GM23248 (cell line): ENCODE measurements at places on chromosomes 6 and 20. TPM values are rescaled to one million over a fixed set of nuclear protein-coding genes. Genes with fewer than 3 reads are reported as not detected.
A peak's percentile ranks its signal among the peaks of the same experiment; 100 is the strongest.

- H3K36me3 ChIP-seq: 0 out of 2 replicates have a peak, but pooled peaks cover 9% of the 10 kb centered on the region
- no peaks in the 10 kb centered on the region for H3K27me3 ChIP-seq
- DNase-seq: peak; percentile 28
- 0 out of 2 replicates have a peak, but pooled peaks cover 8% of the 10 kb centered on the region for H3K4me1 ChIP-seq
- peak overlapping the region; percentile 97 for H3K4me3 ChIP-seq
- H3K27ac ChIP-seq: no peak overlapping the region
Observed at GRCh38 chr20:36237477-36237876, 1.2 kb downstream of the AAR2 start.

DNA sequence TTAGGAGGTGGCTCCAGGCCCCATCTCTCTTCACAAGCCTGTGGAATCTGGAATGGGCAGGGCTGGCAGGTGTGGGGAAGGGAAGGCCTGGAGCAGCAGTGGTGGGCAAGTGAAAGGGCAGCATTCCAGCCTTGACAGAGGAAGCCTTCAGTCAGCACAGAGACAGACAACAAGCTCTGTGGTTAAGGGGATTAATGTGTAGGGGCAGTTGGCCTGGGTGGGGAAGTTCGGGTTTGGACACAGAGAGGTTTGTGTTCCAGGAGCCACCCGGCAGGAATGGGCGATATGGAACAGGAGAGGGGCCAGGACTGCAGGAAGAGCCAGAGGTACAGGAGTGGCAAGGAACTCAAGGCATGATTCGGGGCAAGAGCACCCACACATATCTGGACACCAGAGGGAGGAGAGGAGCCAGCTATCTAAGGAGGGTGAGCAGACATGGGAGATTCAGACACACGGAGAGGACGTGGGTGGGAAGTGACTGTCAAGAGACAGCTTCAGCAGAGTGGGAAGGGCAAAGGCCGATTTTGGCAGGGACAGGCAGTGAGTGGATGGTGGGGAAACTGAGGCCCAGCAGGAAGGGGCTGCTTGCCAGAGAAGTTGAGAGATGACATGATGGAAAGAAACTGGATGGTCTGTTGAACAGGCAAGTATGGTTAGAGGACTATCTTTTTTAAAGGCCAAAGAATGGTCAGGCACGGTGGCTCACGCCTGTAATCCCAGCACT is 2.5 kb upstream of the SLC44A4 start:
- DNase-seq: no peak
- H3K4me1 ChIP-seq: no peaks in the 10 kb centered on the region
- no peaks in the 10 kb centered on the region; the same call in 1 of the 2 replicates for H3K36me3 ChIP-seq
- no peak overlapping the region for H3K4me3 ChIP-seq
- H3K27ac ChIP-seq: no peak overlapping the region

GRCh38 chr20:24771542-24772061 is 177.5 kb upstream of the CST7 start:
- H3K4me3 ChIP-seq: no peak overlapping the region
- H3K27ac ChIP-seq: no peak overlapping the region
- H3K36me3 ChIP-seq: no peaks in the 10 kb centered on the region
- peaks cover 5% of the 10 kb centered on the region; the same call in 1 of the 2 replicates for H3K4me1 ChIP-seq
- no peak for DNase-seq

GRCh38 chr20:61436667-61437279 is 184.7 kb downstream of the CDH4 start:
- no peaks in the 10 kb centered on the region for H3K36me3 ChIP-seq
- no peak overlapping the region for H3K4me3 ChIP-seq
- peaks cover 11% of the 10 kb centered on the region for H3K4me1 ChIP-seq

- H3K4me3 ChIP-seq: 0 out of 2 replicates have a peak overlapping the region, but pooled peaks have one; percentile 2
- H3K27me3 ChIP-seq: no peaks in the 10 kb centered on the region
- DNase-seq: no peak
- no peak overlapping the region for H3K27ac ChIP-seq
- no peaks in the 10 kb centered on the region for H3K4me1 ChIP-seq
Observed at GRCh38 chr20:9262653-9263194, 193.8 kb downstream of the PLCB4 start.

DNA sequence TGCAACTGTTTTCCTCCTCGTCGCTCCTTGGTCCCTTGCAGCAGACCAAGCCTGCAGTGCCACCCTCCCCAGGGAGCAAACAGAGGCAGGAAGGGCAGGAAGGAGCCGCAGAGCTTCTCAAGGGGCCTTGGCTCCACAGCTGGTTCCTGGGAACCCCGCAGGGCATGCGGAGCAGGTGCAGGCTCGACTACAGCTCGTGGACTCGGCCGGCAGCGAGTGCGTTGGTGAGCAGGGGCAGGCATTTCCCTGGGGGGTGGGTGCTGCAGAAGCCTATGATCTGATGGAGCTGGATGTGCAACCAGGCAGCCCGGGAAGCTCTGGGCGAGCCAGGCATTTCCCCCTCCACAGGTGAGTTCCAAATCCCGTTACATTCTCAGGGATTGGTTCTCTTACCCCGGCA is 37.1 kb downstream of the FRMD1 start:
- no peaks in the 10 kb centered on the region for H3K4me1 ChIP-seq
- H3K27me3 ChIP-seq: no peaks in the 10 kb centered on the region
- H3K36me3 ChIP-seq: no peaks in the 10 kb centered on the region
- no peak overlapping the region for H3K27ac ChIP-seq
- no peak overlapping the region for H3K4me3 ChIP-seq
- DNase-seq: no peak

- no peak overlapping the region for H3K4me3 ChIP-seq
- H3K27ac ChIP-seq: no peak overlapping the region
Observed at GRCh38 chr6:113480616-113481015, 376.5 kb upstream of the MARCKS start.

- H3K27me3 ChIP-seq: no peaks in the 10 kb centered on the region; the same call in 1 of the 2 replicates
- no peaks in the 10 kb centered on the region for H3K36me3 ChIP-seq
- no peak for DNase-seq
- H3K4me3 ChIP-seq: no peak overlapping the region
Observed at GRCh38 chr6:40285996-40286395, 301.2 kb downstream of the LRFN2 start.

DNA sequence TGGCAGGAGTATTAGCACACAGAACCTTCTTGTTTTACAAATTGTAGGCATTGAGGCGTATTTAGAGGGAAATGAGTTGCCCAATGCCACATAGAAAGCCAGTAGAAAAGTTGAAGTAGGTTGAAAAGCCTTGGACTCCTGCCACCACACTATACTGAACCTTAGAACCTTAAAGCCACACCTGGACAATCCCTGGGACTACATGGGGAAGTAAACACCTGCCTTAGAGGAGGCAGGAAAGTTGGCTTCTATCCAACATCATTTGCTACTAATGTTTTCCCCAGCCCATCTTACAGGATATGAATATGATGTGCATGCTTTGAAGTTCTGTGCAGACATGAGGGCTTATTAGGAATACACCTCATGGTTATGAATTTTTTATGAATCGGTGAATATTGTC is 5.3 kb upstream of the EPPIN start:
- no peak overlapping the region for H3K4me3 ChIP-seq
- DNase-seq: no peak
- no peak overlapping the region for H3K27ac ChIP-seq
- peaks cover 7% of the 10 kb centered on the region; the same call in 1 of the 2 replicates for H3K27me3 ChIP-seq
- H3K4me1 ChIP-seq: no peaks in the 10 kb centered on the region
- H3K36me3 ChIP-seq: no peaks in the 10 kb centered on the region

DNA sequence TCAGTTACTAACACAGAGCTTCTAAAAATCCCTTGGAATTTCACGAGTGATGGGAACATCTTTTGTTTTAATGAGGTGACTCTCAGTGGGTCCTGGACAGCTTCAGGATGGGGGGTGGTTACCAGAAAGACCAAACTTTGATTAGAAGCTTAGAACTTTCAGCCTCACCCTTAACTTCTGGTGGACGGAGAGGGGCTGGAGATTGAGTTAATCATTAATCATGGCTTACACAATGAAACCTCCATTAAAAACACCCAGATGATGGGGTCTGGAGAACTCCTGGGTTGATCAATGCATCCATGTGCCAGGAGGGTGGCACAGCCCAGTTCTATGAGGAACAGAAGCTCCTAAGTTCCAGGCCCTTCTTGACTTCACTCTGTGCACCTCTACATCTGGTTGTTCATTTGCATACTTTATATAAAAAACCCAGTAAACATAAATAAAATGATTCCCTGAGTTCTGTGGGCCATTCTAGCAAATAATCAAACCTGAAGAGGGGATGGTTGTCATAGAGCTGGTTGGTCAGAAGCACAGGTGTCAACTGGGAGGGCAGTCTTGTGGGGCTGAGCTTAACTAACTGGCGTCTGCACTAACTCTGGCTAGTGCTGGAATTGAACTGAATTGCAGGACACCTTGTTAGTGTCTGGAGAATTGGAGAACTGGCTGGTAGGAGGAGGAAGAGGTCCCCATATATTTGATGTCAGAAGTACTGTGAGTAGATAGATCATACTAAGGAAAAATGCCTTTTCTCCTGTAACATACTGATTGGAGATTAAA is 10.3 kb downstream of the RMND1 start:
- no peaks in the 10 kb centered on the region for H3K36me3 ChIP-seq
- DNase-seq: no peak
- H3K4me3 ChIP-seq: no peak overlapping the region
- no peak overlapping the region for H3K27ac ChIP-seq
- peaks cover 51% of the 10 kb centered on the region for H3K4me1 ChIP-seq

DNA sequence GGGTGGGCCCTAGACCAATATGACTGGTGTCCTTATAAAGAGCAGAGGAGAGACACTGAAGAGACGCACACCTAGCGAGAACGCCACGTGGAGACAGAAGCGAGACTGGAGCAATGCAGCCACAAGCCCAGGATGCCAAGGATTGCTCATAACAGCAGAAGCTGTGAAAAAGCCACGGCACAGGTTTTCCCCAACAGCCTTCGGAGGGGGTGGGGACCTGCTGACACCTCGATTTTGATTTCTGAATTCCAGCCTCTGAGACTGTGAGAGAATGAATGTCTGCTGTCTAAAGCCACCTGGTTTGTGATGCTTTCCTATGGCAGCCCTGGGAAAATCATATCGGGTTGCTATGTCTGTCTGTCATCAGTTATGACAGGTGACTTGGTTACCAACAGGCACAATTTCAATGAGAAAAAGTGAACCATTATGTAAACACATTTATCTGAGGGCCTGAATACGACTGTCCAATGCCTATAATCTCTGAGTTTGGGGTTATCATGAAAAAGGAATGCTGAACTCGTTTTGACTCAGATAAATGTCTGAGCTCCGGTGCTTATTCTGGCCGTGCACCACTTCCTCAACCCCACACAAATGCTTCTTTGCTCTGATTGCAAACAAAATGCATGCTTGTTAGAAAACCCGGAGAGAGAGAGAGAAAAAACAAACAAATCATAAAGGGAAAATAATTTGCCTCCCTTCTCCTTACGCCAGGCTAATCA is 769.7 kb downstream of the PTPRT start:
- no peaks in the 10 kb centered on the region for H3K27me3 ChIP-seq
- no peak overlapping the region for H3K4me3 ChIP-seq
- DNase-seq: no peak
- H3K36me3 ChIP-seq: no peaks in the 10 kb centered on the region

DNA sequence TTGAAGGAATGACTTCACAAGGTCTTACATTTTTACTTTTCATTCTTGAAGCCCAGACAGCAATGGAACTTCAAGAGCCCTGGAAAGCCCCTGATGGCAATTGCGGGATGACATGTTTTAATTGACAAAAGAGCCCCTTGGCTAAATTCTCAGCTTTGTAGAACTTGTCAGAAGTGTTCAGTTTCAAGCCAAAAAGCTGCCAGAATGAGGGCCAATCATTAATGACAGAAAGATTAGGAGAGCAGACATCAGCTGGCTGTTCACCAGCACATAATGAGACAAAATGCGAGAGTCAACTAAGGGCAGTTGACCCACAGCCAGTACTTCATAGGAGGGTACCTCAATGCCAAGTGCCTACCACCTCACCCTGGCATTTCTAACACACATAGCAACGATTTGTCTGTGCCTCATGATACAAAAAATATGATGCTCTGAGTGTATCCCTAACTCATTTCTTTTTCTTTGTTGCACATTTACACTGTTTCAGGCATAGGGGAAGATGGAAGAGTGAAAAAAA is 243.1 kb downstream of the MYLK4 start:
- no peaks in the 10 kb centered on the region for H3K4me1 ChIP-seq
- no peak for DNase-seq
- no peak overlapping the region for H3K4me3 ChIP-seq
- peaks cover 74% of the 10 kb centered on the region for H3K27me3 ChIP-seq
- H3K36me3 ChIP-seq: no peaks in the 10 kb centered on the region

- H3K27me3 ChIP-seq: no peaks in the 10 kb centered on the region
- no peak overlapping the region for H3K27ac ChIP-seq
- no peaks in the 10 kb centered on the region for H3K36me3 ChIP-seq
- peak; percentile 33 for DNase-seq
- no peak overlapping the region for H3K4me3 ChIP-seq
- 0 out of 2 replicates have a peak, but pooled peaks cover 8% of the 10 kb centered on the region for H3K4me1 ChIP-seq
Observed at GRCh38 chr6:5956939-5957338, 49.8 kb downstream of the NRN1 start.

DNA sequence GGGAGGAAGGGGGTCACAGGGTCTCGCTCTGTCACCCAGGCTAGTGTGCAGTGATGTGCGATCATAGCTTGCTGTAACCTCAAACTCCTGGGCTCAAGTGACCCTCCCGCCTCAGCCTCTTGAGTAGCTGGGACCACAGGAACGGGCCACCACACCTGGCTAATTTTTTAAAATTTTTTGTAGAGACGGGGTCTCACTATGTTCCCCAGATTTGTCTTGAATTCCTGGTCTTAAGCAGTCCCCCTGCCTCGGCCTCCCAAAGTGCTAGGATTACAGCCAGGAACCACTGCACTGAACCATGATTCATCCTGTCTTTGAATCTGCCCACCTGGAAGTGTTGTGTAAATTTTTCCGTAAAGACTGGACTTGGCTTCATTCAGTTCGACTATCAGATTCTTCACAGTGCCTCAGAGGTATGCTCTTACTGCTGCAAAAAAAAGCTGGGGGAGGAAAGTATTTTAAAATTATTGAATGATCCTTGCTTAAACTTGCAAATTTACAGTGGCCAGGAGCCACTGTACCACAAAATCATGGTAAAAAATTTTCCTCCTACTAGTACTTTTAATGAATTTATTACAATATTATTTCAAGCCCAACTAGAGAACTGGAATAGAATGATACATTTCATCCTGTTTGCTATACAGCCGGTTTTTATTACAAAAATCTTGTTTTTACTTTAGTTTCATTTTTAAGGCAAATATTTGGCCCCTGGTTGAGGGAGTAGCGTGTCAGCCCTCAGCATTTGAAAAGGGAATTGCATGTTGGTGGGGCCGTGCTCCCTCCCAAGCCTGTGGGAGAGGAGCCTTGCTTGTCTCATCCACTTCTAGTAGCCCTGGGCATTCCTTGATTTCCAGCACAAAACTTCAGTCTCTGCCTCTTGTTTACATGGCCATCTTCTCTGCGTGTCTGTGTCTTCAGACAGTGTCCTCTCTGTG is 202.5 kb upstream of the SGK1 start:
- no peaks in the 10 kb centered on the region for H3K36me3 ChIP-seq
- H3K27me3 ChIP-seq: no peaks in the 10 kb centered on the region
- 0 out of 2 replicates have a peak overlapping the region, but pooled peaks have one; percentile 7 for H3K27ac ChIP-seq
- peak; percentile 59 for DNase-seq
- H3K4me1 ChIP-seq: peaks cover 28% of the 10 kb centered on the region

The NFKBIL1 gene
- total RNA-seq: 20.4 and 22.9 TPM in 2 replicates

The FOXQ1 gene
- total RNA-seq: under 0.01 TPM in 1 of 2 replicates, not detected in the other

The PTCHD4 gene
- 0.51 and 0.76 TPM in 2 replicates for total RNA-seq

The BEND6 gene
- 20.6 and 24.6 TPM in 2 replicates for total RNA-seq
